ENCODE measurements at places on chromosomes 11 and 22.

- no peak for DNase-seq
Observed at GRCh38 chr11:36899800-36900199, 301.8 kb upstream of the RAG2 start.

- DNase-seq = no peak
Observed at GRCh38 chr22:46110215-46110614, 40.1 kb upstream of the PPARA start.

DNA sequence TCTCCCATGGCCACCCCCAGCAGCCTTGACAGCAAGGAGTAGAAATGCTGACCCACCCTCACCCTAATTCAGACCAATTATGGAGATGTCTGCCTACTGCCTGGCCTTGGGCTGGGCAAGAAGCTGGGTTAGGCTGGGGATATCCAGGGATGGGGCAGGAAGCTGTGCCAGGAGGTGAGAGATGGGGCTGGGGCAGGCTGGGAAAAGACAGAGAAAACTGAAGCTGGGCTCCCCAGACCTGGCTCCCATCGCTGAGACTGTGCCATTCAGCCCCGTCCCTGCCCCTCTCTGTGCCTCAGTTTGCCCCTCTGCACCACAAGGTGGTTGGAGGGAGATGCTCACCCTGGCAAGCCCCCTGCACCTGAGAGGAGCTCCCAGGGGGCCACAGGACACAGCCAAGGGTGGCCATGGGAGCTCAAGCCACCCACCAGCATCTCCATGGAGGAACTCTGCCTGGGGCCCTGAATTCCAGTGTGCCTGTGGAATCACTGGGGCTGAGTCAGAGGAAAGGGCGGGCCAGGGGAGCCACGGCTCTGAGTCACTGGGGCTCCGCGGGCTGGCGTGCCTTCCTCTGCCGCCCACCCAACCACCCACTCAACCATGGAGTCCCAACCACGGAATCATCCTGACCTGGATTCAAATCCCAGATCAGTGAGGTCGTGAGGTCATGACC is 6.0 kb upstream of the CARD10 start:
- peak; percentile 47 for DNase-seq

- no peak for DNase-seq
Observed at GRCh38 chr11:40306938-40307548, 1152.4 kb downstream of the LRRC4C start.

DNA sequence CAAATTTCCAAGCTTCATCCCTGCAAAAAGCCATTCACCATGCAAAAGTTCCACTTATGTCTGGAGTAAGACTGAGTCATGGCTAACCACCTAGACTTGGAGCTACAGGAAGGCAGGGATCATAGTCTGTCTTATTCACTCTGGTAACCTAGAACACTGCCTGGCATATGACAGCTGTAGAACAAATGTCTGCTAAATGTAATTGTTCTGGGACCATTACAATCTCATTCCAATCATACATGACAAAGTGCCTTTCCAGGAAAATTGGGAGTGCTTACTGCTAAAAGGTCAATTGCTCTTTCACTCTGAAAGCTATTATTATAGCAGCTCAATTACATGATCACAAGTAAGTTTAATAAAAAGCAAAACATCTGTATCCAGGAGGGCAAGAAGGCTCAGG is 99.1 kb upstream of the CHRM4 start:
- no peak for DNase-seq

DNA sequence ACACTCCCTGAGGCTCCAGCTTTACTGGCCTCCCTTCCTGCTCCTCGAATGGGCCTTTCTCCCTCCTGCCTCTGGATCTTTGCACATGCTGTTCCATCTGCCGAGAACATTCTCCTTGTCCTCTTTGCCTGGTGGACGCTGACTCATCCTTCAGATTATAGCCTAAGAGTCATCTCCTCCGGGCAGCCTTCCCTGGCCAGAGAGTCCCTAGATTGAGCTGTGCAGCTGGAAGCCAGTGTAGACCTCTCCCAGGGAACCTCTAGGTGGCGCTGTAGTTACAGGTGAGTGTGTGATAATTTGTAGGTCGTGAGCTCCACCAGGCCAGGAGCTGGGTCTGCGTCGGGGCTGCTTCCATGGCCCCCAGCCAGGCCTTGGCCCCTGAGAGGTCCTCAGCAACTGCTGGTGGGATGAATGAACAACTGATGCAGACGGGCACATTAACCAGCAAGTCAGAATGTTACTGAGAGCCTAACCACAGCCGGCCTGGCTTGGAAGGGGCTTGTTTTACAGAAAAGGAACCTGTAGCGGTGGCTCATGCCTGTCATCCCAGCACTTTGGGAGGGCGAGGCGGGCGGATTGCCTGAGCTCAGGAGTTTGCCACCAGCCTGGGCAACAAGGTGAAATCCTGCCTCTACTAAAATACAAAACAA is 8.7 kb downstream of the PNPLA5 start:
- peak; percentile 37 for DNase-seq

DNA sequence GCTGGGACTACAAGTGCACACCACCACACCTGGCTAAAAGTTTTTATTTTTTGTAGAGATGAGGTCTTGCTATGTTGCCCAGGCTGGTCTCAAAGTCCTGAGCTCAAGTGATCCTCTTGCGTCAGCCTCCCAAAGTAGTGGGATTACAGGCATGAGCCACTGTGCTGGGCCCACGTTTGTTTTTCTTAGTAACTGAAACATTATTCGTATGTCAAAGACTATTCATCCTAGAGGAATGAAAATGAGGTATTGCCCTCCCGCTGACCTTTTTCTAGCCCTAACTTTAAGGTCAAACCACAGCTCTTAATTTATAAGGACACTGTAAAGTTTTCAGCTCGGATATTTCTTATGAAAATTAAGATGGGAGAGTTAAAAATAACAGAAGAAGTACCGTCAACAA is 33.2 kb upstream of the PAX6 start:
- DNase-seq = no peak

GRCh38 chr22:20420157-20420842 is 17.3 kb downstream of the SCARF2 start:
- no peak for DNase-seq

- no peak for DNase-seq
Observed at GRCh38 chr11:67311051-67311555, 7.8 kb downstream of the SSH3 start.

DNA sequence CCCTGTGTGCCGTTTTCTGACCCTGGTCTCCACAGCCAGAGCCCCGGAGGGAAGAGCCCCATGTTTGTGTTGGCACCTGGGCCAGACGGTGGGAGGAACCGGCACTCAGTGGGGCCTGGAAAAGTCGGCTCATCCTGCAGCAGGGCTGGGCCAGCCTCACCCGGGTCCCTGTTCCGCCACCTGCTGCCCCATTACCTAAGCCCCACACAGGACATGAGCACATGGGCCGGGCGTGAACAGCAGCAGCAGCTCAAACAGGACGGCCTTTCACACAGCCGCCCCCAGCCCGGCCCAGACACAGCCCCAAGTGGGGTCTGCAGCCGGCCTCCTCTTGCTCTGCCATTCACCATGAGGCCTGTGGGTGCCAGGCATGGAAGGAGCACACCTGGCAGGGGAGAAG is 302.4 kb downstream of the MN1 start:
- no peak for DNase-seq

DNA sequence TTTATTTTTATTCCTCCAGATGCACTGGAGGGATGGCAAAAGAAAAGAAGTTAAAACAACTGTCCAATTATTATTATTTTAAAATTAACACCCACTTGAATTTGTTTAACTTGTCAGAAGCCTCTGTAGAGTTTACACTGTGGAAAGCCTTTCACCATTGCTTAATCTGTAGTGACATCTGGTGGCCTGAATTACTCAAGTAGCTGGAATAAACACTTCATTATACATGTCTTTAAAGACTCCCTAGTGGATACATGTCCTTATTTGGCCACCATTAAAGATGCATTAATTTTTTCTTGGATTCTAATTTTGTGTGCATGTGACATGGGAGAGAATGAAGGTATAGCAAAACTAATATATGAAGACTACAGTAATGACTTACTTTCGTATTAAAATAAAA is 1496.5 kb downstream of the FAM181B start:
- no peak for DNase-seq

GRCh38 chr11:108009497-108010370 is 1.0 kb downstream of the CUL5 start:
- DNase-seq = peak; percentile 31

Data from activated naive CD4-positive, alpha-beta T cell treated with Interleukin-2 at 50 U/mL for 16 hours (primary cell).